ENCODE measurements at places on chromosomes 1 and 21.

- DNase-seq = no peak
Measured at GRCh38 chr1:3668585-3669300, 16.4 kb downstream of the TP73 start.

GRCh38 chr1:17308593-17308992 lies 596 bp downstream of the PADI4 start:
- no peak for DNase-seq

- no peak for DNase-seq
Measured at GRCh38 chr1:59697150-59697800, 117.5 kb upstream of the HOOK1 start.

DNA sequence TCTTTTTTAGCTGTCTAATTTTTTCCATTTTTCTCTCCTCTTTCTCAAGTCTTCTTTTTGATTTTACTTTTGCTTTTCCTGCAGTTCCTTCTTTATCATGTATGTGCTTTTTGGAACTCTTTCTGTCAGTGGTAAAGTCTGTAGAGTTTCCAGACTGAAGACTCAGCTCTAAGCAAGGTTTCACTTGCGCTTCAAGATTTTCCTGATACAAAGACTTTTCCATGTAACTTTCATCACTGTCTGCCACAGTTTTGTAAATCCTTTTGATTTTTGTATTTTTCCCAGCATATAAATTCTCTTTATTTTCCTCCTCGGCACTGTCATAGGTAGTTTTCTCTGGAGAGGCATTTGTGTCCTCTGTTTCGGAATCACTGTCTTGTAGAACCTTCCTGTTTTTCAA lies 5.5 kb downstream of the CLSPN start:
- DNase-seq = no peak

GRCh38 chr1:159913451-159914192 lies 11.7 kb downstream of the TAGLN2 start:
- DNase-seq = no peak

GRCh38 chr1:201630582-201630981 lies 91.7 kb downstream of the NAV1 start:
- no peak for DNase-seq

DNA sequence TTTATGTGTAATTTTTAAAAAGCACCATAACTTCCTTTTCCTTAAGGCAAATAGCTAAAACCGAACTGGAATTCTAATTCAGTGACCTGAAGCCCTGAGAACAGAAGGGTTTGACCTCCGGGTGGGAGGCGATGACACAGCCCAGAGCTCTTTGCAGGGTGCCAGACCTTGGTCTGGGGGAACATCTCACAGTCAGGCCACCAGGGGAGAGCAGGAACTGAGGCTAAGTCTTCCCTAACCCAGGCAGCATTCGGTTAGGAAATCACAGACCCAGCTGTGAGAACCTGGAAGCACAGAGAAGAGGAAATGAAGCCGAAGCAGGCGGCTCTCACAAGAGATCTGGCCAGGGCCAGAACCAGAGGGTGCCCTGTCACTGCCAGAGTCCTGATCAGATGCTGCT lies 444.8 kb downstream of the TTLL7 start:
- DNase-seq = no peak

GRCh38 chr1:206498685-206499084 lies 8.6 kb upstream of the RASSF5 start:
- no peak for DNase-seq

DNA sequence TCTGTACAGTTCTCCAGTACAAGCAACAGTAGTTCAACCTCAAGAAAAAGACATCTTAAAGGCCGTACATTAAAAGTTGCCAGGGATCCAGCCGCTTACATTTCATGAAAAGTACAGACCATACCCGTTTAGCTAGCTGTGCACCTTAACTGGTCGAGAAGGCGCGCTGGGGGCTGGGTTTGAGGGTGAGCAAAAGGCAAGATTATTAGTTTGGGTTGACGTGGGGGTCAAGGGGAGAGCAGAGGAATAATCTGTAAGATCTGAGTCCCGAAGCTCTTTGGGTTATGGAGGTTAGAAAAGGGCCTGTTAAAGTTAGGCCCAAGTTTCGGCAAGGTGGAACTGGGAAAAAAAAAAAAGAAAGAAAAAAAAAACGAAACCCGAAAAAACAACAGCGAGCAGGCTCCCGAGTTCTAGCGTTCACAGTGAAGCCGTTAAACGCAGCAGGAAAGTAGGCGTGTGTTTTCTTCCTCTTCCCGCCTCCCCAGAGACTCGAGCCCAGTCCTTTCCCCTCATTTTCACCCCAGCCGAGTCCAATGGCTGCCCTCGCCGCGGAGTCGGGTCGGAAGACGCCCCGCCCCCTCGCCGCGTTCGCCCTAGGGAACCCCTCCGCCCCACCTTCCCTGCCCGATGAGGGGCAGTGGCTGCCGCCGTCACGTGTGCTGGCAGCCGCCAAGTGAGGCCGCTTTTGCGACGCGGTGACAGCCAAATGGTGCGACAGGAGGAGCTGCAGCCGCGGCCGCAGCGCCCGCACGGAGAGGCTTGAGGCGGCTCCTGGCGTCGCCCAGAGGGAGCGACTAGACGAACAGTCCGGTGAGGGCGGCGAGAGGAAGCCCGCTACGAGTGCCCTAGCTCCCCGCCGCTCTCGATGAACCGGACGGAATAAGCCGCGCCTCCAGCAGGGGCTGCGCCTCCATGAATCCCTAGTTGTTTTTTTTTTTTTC lies at the start of gene PKN2:
Gene PKN2, plus strand, starts transcription at position 733 of the 941 bp plus-strand sequence. CDS start 308 bp downstream, outside the sequence.
- peak; percentile 97 for DNase-seq

GRCh38 chr1:205074513-205074912 lies 9.7 kb downstream of the TMEM81 start:
- no peak for DNase-seq

DNA sequence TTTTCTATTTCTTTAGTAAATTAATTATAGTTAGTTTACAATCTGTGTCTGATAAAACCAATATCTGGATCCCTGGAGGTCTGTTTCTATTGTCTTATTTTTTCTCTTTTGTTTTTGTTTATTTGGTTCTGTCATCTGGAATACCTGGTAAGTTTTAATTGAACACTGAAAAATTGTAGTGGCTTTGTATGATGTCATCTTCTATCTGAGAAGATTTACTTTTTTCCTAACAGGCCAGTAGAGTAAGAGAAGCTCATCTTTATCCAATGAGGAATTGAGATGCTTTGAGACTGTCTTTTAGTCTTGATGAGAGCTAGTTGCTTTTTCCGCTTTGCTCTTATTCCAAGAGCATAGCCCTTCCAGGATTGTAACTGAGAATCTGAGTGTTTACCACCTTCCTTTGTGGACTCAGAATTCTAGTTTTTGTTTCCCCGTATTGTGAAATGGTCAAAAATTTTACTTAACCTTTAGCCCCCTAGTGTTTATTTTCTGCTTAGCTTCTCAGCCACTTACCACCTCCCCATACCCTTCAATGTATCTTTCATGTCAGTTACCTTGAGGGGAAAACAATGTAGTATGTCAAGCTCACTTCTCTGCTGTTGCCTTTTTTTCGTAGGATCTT lies 25.0 kb downstream of the PTGFRN start:
- no peak for DNase-seq

GRCh38 chr1:11749203-11749689 lies 12.7 kb upstream of the C1orf167 start:
- peak; percentile 41 for DNase-seq

DNA sequence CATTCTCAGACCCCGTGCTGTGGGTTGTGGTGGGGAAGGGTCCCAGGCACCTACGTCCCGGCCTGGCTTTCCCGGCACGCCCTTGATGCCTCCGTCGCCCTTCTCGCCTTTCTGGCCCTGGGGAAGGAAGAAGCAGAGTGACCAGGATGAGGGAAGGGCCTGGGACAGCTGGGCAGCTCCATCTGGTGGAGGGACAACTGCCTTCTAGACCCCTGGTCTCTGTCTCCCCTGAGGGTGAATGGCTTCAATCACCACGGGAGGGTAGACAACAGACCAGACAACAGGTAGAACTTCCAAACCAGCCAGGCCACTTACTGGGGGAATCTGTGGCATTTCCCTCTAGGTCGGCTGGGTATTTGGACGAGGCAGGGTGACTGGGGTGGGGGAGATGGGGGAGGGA lies 11.9 kb downstream of the COL16A1 start:
- no peak for DNase-seq
